ENCODE measurements at places on chromosomes 1 and 21.

- no peak for DNase-seq
Measured at GRCh38 chr1:157646144-157646543, 48.3 kb upstream of the FCRL4 start.

- DNase-seq: no peak
Measured at GRCh38 chr1:112711670-112712069, 3.5 kb downstream of the PPM1J start.

DNA sequence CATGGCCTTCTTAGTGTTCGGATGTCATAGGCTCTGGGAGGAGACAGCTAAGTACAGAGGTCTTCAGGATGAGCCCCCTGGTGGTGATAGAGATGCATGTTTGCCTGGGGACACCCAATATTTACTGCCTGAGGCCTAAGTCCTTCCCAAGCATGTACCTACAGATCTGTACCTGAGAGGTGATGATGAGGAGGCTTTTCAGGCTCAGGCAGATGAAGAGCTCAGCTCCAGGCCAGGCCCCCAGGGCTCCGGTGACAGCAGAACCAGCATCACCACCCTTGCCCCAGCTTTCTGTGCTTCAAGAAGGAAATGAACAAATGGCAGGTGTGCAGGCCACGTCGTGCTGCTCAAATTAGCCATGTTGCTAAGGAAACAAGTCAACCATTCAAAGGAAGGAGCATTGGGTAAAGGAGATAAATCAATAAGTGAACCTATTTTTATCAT is 21.1 kb downstream of the CACNA1E start:
- DNase-seq: no peak

DNA sequence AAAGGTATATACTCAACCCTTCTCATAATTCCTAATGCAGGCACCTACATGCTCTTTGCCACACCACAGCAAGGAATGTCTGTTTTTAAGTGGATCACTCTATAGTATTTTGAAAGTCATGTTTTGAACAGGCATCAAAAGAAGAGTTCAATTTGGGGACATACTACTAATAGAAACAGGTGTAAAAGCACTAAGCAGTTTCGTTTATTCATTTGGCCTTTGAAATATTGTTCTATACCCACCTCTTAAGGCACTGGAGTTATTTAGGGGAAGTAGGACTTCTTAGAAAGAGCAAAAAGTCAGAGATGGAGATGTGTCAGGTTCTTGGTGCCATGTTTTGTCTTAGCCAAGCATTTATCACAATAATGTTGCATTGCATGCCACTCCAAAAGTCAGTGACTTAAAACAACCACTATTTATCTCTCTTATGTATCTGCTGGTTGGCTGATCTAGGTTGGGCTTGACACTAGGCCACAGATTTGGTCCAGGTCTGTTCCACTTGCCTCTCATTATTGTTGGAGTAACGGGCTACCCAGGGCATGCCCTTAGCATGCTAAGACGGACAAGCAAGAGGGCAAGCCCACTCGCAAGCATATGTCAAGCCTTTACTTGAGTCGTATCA is 107.5 kb downstream of the RGL1 start:
- DNase-seq: no peak

- DNase-seq: peak; percentile 48
Measured at GRCh38 chr1:30966690-30967369, 58.3 kb upstream of the SDC3 start.

Measured in non-pigmented ciliary epithelial cell (primary cell).